BE2C (cell line): ENCODE measurements at places on chromosomes 2 and 18.

GRCh38 chr18:31162419-31162793 is 250 bp downstream of the DSC1 start:
- no peak for DNase-seq

DNA sequence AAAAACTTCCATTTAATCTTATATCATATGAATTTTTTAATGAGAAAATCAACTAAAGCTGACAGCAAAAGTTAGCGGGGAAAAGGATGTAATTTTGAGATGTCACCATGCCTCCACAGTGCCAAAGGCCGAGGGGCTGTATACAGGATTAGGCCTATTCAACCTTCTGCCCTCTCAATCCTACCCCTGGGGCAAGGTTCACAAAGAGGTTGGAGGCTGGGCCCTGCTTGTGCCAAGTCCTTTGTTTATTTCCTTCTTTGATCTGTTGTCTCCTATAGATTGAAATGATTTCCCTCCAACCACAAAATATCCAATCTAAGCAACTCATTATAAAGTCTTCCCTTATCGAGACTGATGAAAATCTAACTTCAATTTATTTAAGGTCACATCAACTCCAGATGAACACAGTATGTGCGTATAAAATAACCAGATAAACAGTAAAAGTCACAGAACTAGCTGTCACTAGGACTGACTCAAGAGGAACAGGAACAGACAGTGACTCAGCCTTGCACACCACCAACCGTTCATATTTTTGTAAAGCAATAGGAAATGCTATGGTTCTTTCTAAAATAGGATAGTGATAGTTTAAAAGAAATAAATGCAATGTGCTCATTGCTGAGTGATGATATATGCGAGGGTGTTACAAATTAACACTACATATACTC is 95.8 kb downstream of the SLC25A12 start:
- DNase-seq, result no peak

DNA sequence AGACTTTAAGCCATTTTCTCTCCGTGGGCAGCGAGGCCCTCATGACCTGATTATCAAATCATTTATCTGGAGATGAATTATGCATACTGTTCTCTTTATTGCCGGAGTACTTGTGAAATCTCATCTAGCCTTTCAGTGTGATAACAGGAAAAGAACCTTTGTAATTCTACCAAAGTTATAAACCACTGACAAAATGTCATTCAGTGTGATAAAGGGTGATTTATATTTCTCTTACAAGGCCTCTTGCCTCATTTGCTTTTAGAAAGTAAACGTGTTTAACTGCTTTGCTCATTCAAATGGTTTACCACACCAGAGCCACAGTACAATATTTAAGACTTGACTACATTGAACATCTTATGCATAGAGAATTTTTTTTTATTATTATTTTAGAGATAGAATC is 13.8 kb downstream of the MTCL1 start:
- DNase-seq, result no peak

DNA sequence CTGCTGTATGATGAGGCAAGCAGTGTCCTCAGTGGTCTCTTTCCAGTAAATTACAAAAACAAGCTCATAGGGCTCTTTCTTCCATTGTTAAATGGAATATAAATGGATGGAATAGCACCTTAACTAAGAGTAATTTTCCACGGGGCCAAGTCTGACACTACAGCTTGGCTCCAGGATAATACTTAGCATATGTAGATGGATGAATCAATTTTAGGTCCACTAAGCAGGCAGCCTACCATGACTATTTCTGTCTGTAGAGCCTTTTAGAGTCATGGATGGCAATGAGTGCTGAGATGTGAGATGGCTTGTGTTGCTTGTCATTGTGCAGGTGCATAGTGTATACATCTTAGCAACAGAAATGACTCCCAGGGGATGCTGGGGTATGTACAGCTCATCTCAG is 125.9 kb downstream of the PKP4 start:
- DNase-seq, result no peak

GRCh38 chr18:29644276-29644675 is 1398.3 kb downstream of the DSC3 start:
- no peak for DNase-seq
